Adrenal gland (tissue), 19 donors: ENCODE measurements at places on chromosomes 7 and 10.

DNA sequence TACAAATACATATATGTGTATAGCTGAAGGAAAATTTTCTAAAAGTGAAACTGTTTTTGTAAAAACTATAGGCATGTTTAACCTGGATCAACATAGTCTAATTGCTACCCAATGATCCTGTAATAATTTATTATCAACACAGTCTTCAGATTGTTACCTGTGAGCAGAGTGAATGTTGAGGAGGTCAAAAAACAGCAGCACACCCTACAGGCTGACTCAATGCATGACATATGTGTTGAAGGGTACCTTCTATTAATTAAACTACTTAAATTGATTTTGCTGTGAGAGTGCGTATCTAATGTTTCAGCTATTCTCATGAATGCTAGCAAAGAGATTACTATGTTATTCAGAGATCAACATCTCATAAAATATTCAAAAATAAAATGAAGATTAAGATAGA lies 411.4 kb downstream of the TNS3 start:
- no peak for DNase-seq

DNA sequence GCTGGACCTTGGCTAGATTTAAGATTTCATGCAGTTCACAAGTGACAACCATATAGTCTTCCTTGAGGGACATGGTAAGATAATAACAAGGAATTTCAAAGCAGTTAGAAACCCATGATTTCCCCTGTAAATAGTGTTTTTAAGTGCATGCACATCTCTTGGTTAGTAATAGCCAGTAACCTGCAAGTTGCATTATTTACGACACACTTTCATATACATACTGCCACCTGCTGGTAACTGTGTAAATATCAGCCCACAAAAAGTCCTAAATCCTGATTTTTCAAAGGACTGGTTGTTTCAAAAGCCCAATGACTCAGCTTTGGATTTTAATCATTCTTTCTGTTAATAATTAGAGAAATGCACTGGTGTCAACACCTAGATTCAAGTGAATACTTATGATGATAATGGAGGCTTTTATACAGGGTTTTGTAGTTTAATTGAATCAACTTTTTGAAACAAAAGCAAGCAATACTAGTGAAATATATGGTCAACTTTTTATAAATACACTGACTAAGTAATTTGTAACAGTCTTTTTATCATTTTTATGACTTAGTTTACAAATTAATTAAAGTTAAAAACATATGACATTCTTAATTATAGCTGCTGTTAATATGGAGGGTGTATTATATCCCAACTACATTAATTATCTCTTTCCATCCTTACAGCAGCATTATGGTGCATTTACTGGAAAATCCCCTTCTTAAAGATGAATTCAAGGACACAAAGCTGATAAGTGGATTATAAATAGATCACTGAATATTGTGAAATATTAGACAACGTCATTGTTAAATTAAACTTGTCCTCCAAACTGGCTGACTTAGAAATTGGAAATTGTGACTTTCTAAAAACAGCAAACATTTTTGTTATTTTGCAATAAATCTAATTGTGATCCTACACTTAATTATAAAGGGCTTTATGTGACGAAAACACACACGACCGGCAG lies 367.7 kb upstream of the SEMA3D start:
- DNase-seq = peak; percentile 17

DNA sequence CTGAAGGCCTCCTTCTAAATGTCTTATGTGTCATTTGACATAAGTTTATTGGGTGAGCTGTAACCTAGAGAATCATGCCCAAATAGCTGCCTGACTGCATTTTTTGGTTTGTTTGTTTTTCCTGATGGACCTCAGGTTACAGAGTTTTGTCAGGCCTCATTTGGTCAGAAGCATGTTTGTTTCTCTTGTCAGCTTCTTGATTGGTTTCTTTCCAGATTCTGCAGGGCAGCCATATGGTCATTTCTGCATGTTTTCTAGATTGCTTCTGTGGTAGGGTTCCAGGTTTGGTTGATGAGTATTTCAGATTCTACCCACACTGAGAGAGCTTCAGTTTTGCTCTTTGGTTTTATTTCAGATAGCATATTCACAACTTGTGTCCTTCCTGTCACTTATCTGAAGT lies 28.0 kb downstream of the GLCCI1 start:
- no peak for DNase-seq

- no peak for DNase-seq
Observed at GRCh38 chr7:25831831-25832411, 320.1 kb upstream of the NFE2L3 start.

DNA sequence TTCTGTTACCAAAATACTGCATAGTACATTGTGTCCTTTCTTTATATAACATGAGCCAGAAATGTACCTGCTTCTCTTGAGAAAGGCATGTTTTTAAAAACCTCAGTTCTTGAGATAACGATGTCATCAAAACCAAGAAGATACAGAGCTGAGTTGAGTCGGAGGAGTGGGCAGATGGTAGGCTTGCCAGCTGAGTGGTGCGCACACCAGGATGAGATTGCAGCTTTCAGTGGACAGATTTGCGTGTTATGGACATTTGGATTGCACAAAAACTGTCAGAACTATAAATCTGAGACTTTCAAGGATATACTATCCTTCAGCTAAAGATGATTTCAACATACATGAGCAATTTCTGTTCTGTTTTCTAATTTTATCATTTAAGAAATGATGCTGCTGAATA lies 25.0 kb downstream of the PRKAR2B start:
- peak; percentile 66 for DNase-seq

DNA sequence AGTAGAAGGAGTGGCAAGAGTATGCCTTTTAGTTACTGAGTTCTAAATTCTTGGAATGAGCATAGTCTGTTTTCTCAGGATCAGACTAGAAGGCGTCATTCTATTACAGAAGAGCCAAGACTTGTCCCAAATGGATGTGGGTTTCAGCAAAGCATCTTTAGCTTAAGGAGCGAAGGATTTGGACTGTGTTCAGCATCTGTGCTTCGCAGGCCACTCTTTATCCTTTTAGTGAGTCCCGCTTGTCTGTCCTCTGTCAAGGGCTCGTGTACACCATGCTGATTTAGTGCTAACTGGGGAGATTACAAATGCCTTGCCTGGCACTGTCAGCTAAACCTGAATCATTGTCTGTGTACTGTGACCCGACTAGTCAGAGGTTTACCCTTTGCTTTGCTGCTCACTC lies 465.7 kb downstream of the AUTS2 start:
- peak; percentile 49 for DNase-seq

DNA sequence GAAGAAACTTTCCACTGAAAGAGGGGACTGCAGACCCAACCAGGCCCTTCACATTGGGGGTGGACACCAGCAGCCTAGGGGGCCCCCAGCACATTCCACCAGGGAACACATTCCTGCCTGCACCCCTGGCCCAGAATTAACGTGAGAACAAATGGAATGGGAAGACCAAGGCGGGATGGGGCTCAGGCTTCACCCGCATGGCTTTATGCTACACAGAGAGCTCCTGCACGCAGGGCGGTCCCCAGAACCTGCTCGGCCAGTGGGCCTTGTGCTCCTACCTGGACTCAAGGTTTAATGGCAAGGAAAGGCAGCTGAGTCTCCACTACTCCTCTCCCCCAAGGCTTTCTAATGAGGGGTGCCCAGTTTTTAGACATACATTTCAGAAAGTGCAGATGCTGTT lies 146.3 kb upstream of the GPR26 start:
- DNase-seq = no peak

- DNase-seq = no peak
Observed at GRCh38 chr10:17028798-17029197, 100.8 kb downstream of the CUBN start.

- DNase-seq = no peak
Observed at GRCh38 chr10:7988989-7989388, 65.5 kb upstream of the GATA3 start.

DNA sequence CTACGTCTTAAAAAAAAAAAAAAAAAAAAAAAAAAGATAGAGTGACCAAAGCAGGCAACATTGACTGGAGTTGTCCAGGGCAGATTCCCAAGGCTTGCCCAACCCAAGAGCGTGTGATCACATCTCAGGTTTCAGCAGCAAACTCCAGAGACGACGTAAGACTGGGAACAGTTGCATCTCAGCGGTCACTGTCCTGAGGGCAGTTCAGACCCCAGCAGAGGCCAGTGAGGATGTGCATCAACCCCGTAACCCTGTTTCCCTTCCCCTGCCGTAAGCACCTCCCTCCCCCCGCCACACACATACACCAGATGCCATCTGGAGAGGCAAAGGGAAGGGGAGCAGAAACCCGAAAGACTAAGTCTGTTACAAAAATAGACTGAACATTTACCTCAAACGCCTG lies 19.3 kb upstream of the TOMM7 start:
- no peak for DNase-seq

- DNase-seq = no peak
Observed at GRCh38 chr10:11712744-11713143, 29.4 kb upstream of the ECHDC3 start.

- DNase-seq = no peak
Observed at GRCh38 chr7:26497801-26498596, 206.3 kb downstream of the SNX10 start.

DNA sequence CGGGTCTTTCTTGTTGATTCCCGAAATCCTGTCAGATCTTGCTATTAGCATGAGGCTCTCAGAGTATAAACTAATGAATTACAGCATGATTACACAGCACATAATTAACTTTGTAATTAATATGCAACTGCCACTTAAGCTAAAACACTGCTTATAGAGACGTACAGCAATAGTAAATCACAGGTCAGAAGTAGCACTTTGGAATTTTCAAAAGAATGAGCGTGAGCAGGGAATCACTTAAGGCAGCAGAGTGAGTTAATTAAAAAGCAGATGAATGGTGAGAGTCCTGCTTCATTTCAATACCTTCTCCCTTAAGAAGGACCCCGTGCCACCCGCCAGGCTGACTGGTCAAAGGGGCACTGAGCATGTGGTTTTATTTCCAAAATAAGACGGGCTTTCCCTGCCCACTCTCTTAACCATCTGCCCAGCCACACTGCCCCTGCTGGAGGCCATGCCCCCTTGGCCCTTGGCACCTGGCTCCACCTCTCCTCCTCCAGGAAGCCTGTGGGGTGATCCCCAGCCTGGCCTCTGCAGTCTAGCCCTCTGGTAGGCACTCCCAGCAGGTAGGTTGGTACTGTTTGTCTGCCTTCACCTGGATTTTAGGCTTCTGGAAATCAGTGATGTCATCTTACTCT lies 117.8 kb downstream of the ZMIZ1 start:
- DNase-seq = no peak

GRCh38 chr7:143487566-143487965 lies 9.9 kb downstream of the TAS2R41 start:
- peak; percentile 55 for DNase-seq
